ENCODE measurements at places on chromosomes 13 and 19. TPM values are rescaled to one million over a fixed set of nuclear protein-coding genes. Genes with fewer than 3 reads are reported as not detected.

GRCh38 chr19:55208880-55209692, at the start of gene PTPRH:
PTPRH (minus strand) TSS chr19:55209501; CDS start chr19:55209433, 68 bp downstream.
- H3K4me1 ChIP-seq, result peaks cover 4% of the 10 kb centered on the region
- no peak for DNase-seq
- no peak within 1 kb of the TSS for H3K27ac ChIP-seq
- H3K27me3 ChIP-seq, result peaks cover 8% of the 10 kb centered on the region

- no peak overlapping the region for H3K27ac ChIP-seq
- no peak overlapping the region for H3K4me3 ChIP-seq
- no peak for DNase-seq
- H3K27me3 ChIP-seq, result no peaks in the 10 kb centered on the region
These were observed 13.3 kb downstream of the KCTD15 start for GRCh38 chr19:33809960-33810359.

DNA sequence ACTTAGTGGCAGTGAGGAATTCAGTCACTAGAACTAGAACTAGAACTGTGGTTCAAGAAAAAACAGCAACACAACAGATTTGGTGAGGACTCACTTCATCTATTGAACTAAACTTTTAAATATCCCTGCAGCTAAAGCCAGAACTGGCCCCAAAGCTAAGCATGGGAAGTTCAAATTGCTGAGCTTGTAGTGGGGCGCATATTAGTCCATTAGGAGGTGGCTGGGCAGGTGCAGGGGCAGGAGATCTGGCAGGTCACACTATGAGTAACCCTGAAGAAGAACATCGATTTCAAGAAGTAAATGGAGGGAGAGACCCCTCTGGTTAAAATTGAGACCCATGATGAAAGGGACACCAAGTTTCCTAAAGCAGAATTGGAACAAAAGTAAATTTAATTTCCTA, 73.8 kb upstream of the UBAC2 start:
- no peak overlapping the region for H3K27ac ChIP-seq
- H3K4me1 ChIP-seq, result peaks cover 23% of the 10 kb centered on the region
- H3K36me3 ChIP-seq, result no peaks in the 10 kb centered on the region
- H3K4me3 ChIP-seq, result no peak overlapping the region
- no peak for DNase-seq
- no peaks in the 10 kb centered on the region for H3K27me3 ChIP-seq

Gene MRPL4
- 58.7 TPM for total RNA-seq
